ENCODE measurements at places on chromosomes 2 and 18.

GRCh38 chr2:41869542-41870264, 178.1 kb upstream of the PKDCC start:
- no peak for DNase-seq

DNA sequence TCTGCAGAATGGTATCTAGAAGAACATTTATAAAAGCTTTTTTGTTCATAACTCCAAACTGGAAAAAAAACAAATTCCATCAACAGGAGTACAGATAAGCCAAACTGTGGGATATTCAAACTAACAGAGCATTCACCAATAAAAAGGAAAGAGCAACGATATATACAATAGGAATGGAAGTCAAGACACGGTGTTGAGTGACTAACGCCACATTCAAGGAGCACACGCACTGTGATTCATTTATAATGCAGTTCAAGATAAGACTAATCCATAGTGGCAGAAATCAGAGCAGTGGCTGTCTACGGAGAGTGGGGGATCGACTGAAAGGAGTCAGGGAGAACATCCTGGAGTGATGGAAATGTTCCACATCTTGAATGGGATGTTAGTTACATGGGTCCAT, 70.7 kb downstream of the CABYR start:
- DNase-seq = no peak

DNA sequence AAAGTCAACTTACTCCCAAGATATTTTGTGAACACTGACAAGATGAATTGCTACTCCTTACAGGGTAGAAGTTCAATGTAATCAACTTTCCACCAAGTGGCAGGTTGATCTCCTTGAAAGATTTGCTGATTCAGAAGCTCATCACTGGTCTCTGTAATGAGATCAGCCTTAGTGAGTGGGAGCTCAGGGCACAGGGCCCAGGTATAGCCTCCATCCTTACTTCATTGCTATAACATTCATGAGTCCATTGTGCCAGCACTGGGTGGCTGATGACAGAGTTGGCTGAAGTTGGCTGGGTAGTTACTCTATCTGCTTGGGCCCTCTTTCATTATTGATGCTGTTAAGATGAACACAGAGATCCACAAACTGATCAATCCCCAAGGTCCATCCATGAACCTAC, 379.0 kb downstream of the IRS1 start:
- no peak for DNase-seq

GRCh38 chr2:109217362-109218086, 88.5 kb downstream of the SH3RF3 start:
- DNase-seq = no peak

DNA sequence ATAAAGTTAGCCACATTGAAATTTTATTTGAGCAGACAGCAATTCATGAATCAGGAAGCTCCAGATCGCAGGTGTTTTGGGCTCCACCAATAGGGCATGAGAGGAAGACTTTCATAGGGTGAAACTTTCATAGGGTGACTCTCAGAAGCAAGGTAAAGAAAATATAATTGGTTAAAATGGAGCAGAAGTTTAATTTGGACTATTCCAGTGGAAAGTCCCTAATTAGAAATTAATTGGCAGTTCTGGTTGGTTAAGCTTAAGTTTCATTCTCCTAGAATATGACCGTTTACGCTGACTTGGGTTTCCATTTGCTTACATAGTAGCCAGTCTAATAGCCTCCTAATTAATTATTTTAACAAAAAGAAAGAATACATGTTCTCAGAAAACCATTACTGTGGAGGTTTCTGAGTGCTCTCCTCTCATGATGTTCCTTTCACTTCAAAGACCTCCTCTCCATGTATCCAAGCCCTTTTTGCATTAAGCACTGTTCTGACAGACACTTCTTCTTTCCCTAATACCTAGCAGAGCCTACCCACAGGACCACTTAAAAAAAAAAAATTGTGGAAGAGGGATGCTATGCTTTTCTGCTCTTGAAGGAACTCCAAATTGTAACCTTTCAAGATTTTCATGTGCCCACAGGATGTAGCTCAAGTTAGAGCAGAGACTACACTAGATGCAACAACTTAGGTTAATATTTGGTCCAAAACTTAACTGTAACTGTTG, 99.1 kb downstream of the MREG start:
- DNase-seq = no peak

DNA sequence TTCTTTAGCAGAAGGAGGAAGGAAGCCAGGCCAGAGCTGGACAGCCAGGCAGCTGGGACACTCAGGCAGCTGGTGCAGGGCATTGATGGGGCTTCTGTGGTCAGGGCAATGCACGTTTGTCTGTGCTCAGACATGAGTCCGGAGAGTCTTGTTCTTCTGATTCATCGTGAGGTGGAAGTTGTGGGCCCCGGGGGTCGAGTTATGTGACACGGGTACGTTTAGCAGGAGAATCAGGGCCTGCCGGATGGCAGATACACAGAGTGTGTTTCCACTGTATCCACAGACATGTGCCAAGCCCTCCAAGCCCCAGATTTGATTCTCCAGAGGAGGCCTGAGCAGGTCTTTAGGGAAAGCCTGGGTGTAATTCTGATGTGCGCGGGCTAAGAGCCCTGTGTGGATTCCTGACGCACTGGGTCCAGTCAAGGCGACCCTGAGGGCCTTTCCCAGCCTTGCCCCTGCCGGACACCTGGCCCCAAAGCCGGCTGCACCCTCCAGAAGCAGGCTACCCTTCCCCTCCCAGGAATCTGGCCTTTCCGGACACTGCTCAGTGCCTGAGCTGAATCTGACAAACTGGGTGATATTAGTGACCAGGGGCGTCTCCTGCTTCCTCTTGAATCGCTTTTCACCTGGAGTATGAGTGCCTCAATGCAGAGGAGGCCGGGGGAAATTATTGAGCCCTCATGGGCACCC, 10.1 kb downstream of the ARHGEF4 start:
- DNase-seq = no peak

DNA sequence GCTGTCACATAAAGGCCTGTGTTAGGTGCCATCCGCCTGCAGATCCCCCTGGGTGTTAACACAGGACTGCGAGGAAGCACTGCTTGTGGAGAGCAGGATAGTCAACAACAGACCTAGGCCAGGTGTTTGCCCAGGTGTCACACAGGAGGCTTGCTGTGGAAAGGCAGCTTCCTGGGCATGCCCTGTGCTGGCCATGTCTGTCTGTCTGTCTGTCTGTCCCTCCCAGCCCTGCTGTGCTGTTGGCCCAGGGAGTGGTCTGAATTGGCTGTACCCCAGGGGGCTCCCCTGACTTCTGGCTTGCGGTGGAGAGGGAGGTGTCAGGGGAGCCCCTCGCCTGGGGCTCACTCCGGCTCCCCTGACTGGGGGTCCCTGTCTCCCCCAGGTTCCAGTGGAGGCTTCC, 53.2 kb downstream of the SH3BP4 start:
- DNase-seq = no peak

GRCh38 chr2:109635426-109636304, 21.5 kb downstream of the SOWAHC start:
- no peak for DNase-seq

- no peak for DNase-seq
Observed at GRCh38 chr2:96788442-96789244, 27.4 kb upstream of the CNNM3 start.

DNA sequence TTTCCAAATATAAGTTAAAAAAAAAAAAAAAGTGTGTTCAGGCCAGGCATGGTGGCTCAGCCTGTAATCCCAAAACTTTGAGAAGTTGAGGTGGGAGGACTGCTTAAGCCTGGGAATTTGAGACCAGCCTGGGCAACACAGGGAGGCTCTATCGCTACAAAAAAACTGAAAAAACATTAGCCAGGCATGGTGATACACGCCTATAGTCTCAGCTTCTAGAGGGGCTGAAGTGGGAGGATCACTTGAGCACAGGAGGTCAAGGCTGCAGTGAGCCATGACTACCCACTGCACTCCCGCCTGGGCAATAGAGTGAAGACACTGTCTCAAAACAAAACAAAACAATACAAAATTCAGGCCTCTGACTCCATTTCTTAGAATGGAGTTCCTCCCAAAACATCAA, 9.2 kb downstream of the USP37 start:
- DNase-seq = no peak

GRCh38 chr2:85156153-85156552, 23.0 kb downstream of the TCF7L1 start:
- DNase-seq = no peak

DNA sequence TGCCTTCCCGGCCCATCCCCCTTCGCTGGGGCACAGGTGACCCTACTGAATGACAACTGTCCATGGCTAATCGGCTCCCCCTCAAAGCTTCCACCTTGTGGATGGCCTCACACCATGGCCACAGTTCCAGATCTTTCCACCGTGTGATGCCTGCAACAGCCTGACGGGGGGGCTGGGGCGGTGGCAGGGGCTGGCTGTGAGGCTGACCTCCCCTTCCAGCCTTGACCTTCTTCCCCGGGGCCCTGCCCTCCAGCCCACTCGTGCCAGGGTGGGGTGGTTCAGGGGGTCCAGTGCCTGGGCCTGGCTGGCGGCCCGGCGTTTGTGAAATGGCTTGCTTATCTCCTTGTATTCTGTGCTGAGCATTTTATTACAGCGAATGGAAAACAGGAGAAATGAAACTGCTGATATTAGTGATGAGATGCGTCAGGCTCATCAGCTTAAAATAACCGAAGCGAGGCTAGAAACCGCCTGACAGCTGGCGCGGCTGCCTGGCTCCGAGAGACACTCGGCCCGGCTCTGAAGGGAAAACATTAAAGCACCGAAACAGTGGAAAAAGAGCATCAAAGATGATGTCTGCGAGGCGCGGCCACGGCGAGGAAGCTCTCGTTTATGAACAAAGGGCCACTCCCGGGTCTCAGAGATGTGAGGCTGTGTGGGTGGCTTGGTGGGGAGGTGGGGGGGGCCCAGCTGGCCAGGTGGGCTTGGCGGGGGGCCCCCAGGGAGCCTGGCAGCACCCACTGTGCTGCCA, 916 bp upstream of the PDCD1 start:
- DNase-seq = no peak

- no peak for DNase-seq
Observed at GRCh38 chr2:53170466-53170865, 597.1 kb upstream of the CHAC2 start.

Measured in cortex of kidney (tissue), 1 donor.